ENCODE measurements at places on chromosomes 2 and 18.

DNA sequence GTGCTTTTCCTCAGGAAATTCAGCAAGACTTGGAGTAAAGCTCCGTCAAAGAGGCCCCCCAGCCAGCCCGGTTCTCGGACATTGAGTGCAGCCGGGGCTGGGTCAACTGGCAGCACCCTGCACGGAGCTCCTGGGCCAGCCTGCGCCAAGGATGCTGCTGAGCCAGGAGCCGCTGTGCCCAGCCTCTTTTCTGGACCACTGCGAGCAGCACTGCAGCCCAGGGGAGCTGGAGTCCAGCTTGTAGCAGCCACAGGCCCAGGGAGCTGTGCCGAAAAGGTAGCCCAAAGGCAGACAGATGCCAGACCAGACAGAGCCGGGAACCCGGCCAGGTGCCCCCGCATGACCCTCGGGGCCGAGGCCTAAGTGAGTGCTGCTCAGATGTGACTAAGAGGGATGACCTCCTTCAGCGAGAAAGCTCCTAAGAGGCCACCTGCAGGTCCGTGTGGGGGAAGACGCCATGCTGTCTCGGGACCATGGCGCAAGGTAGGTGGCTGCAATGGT, 7.3 kb downstream of the CLHC1 start:
- DNase-seq = no peak

- no peak for DNase-seq
These were observed 47.1 kb downstream of the IKZF2 start for GRCh38 chr2:213104092-213104902.

DNA sequence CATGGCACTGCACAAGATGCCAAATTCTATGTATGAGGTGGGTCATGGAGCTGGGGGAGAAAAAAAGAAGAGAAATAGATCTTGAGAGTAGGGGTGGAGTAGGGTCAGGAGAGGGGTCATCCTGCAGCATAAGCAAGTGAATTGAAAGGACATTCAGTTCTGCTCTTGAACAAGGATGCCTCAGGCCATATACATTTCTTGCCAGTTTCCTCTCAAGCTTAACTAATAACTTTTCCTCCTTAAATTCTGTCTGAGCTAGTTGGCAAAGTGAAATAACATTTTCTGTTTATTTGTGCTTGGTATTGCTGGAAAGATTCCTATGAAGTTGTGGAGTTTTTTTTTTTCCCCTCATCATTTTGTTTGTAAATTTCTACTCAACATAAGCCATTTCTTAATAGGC, 99.0 kb upstream of the LTBP1 start:
- DNase-seq = no peak

GRCh38 chr18:50711386-50711785, 108.4 kb downstream of the MRO start:
- no peak for DNase-seq

DNA sequence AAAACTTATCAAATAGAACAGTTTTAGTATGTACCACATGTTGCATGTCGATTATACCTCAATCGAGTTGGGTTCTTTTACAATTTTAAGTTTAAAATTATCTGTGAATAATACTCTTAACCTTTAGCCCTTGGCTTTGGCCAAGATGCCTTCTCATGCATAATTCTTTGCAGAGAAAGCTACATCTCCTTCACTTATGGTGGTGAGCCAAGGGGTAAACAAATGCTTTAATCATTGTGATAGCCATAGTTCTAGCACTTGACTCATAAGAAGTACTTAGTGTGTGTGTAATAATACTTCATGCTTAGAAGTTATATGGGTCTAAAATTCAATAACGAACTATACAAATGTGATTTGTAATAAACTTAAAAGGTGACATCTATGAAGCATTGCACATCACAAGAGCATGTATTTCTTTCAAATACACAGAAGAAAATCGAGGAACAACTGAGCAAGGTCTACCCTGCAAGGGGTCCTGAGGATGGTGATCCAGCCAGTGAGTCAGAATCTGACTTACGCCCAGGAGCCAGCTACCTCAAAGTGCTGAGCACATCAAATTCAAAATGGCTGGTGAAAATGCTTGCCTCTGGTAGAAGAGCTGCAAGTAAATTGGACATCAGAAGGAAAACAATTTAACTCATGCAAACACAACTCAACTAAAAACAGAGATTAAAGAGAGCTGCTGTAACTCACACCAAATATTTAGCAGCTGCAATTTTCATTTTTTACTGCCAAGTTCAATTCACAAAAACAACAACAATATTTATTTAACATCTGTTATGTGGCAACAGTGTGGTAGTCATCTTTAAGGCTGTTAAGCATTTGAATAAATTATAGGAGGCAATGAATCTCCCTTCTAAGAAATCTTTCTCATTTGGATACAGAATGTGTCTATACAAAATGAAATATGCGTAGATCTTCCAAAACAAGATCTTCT, 23.8 kb upstream of the TTC39C start:
- DNase-seq = no peak

- no peak for DNase-seq
These were observed 93.6 kb upstream of the SNTG2 start for GRCh38 chr2:857081-857480.

- no peak for DNase-seq
These were observed 12.2 kb downstream of the MYO3B start for GRCh38 chr2:170190172-170190571.

- no peak for DNase-seq
These were observed 42.8 kb downstream of the METTL8 start for GRCh38 chr2:171390941-171391516.

DNA sequence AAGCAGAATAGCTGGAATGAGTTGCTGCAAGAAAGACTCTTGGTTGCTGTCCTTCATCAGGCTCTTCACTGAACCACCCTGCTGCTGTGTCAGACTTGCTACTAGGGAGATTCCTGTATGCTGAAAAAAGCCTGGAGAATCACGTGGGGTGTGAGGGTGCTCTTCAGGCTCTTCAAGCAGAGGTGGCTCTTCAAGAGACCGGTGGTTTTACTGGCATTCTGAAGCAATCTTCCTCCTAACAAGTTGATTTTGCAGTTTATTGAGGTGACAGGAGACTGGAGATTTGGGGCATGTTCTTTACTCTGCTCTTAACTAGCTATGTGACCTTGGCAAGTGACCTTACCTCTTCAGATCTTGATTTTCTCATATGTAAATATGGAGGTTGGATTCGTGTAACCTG, 14.1 kb downstream of the TMEM178A start:
- no peak for DNase-seq

GRCh38 chr2:191231995-191232394, 13.2 kb upstream of the MYO1B start:
- DNase-seq = no peak

DNA sequence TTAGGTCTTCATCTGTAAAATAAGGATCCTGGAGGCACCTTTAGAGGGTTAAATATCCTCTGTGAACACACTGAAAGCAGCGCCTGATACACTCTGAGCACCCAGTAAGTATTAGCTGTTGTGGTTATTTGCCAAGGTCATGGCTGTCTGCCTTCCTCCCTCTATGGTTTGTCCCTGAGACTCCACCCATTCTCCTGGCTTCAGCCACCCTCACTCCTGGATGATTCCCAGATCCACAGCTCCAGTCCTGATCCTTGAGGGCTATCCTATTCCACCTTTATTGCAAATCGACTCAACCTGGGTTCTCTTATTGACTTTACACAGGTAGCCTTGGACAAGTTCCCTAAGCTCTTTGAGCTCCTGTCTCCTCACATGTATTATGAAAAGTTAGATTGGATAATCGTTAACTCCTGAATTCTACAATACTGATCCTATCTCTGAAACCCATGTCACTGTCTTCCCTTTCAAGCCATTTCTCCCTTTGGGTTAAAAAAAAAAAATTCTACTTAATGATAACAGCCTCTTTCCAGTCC, 162.3 kb downstream of the LAMA3 start:
- no peak for DNase-seq

GRCh38 chr2:163719331-163719730, 16.5 kb downstream of the FIGN start:
- DNase-seq = no peak

DNA sequence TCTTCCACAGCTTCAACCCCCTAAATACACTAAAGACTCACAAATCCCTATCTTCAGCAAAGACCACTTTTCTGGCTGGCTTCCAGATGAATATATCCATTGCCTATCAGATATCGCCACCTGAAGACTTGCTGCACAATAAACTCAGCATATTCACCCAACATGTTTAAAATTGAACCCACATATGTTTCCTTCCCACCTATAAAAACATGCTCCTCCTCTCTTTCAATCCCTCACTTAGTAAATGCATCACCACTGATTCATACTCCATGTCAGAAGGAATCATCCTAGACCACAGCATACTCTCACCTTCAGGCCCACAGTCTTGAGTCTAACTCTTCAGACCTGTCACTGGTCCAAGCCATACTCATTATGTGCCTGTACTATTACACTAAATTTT, 5.3 kb downstream of the SPC25 start:
- no peak for DNase-seq

DNA sequence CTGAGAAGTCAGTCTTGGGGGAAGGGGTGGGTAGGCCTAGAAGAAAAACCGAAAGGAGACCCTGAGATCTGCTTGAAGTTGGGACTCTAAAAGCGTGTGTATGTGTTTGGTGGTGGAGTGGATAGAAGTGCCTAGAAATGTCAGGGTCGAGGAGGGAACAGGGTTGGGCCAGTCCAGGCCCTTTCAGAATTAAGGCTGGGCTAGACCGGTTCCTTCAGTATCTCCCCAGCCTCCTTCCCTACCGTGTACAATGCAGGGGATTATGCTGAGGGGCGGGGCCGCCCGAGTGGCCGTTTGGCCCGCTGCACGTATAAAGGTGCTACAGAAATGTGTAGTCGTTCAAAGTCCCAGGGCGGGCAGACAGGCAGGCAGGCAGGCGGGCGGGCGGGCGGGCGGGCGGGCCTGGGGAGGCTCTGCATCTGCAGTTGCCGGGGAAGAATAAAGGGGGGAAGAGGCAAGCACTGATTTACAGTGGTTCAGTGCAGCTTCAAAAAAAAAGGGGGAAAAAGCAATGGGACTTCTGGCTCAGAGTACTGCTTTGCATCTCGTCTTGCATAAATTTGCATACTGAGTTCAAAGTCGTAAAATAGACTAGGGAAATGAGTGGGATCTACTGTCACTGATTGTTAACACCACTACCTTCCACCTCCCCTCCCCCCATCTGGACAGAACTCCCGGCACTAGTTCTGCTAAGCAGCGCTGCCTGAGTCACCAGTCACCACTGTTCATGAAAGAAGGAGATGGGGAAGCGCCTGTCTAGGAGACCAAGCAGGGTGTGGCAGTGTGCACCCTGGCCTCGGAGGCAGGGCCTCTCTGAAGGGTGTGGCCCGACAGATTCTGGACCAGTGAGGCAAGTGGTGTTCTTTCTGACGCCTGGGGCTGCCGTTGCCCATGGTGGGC, 3.6 kb downstream of the IGFBP2 start:
- DNase-seq = peak; percentile 78

All from HepG2 (cell line).